Posterior vena cava (tissue), 2 donors: ENCODE measurements at places on chromosomes 11 and 22.
A peak's percentile ranks its signal among the peaks of the same experiment; 100 is the strongest.

- no peak for DNase-seq
Measured at GRCh38 chr22:37095113-37095512, 14.4 kb downstream of the TMPRSS6 start.

DNA sequence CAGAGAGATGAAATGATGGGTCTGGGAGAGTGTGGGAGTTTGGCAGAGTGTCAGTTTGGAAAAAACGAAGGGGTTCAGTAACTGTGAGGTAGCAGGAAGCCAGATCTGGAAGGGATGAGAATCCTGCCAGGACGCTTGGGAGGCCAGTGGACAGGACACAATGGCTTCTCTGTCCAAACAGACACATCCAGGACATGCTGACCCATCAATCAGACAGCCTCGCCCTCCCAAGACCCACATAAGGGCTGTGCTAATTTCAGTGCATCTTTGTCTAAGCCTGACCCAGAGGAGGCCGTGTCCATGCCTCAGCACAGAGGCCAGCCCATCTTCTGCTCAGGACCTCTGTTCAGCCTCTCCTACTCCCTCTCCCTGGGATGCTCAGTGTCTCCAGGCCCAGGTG lies 576.5 kb upstream of the B3GAT1 start:
- no peak for DNase-seq

DNA sequence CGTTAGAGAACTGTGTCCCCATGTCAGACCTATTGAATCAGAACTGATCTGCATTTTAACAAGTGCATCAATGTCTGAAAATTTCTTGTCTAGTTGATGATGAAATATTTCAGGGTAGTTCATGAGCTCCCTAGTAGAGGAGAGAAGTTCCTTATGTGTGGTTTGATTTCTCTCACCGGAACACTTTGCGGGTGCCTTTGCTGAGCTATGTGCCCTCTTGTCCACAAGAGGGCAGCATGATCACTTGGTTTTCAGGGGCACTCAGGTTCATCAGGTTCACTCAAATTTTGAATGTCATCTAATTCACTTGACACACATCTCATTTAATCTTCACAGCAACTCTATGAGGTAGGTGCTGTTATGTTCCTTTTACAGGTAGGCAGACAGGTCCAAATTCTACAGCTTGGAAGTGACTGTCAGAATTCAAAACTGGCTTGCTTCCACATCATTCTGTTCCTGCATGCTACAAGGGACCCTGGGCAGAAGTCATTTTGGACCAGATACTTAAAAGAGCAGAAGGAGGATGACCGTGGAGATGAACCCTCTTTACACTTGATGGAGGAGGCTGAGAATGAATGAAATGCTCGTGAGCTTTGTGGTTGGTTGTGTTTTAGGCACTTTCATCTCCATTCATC lies 55.6 kb downstream of the P4HA3 start:
- no peak for DNase-seq

- DNase-seq: no peak
Measured at GRCh38 chr22:40957601-40958000, 6.4 kb downstream of the RBX1 start.

- DNase-seq: no peak
Measured at GRCh38 chr11:34809191-34810106, 106.7 kb downstream of the APIP start.

GRCh38 chr11:124745835-124746620 lies 6.0 kb downstream of the VSIG2 start:
- peak; percentile 82 for DNase-seq

DNA sequence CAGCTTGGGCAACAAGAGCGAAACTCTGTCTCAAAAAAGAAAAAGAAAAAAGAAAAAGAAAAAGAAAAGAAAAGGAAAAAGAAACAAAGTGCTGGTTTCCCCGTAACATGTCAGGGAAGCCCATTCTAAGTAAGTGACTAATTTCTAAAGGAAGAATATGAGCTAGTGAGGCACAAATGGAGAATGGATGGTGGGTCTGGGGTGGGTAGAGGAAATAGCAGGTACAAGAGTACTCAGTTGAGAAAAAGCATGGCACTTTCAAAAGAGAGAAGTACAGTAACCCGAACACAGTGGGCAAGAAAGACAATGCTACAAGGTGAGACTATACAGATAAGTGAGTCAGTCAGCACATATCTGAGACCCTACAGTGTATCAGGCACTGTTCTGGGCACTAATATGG lies 4.5 kb downstream of the MAJIN start:
- no peak for DNase-seq

- DNase-seq: no peak
Measured at GRCh38 chr11:92266806-92267205, 42.2 kb downstream of the FAT3 start.

- no peak for DNase-seq
Measured at GRCh38 chr11:36044636-36045035, 100.8 kb downstream of the LDLRAD3 start.

DNA sequence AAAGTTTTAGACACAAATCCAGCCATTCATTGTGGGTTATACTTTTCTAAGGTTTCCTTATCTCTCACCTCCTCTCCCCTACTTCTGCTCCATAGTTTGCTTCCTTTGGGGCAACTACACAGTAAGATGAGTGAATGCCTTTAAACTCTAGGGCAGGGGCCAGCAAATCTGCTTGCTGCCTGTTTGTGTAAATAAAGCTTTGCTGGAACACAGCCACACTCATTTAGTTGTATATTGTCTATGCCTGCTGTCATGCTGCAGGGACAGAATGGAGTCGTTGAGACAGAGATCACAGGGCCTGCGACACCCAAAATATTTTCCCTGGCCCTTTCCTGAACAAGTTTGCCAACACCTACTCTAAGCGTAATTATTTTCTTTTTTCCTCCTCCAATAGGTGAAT lies 58.7 kb downstream of the TECTA start:
- no peak for DNase-seq

GRCh38 chr11:22926341-22926740 lies 66.1 kb upstream of the CCDC179 start:
- DNase-seq: no peak

GRCh38 chr11:134544095-134544815 lies 132.2 kb upstream of the B3GAT1 start:
- DNase-seq: no peak

DNA sequence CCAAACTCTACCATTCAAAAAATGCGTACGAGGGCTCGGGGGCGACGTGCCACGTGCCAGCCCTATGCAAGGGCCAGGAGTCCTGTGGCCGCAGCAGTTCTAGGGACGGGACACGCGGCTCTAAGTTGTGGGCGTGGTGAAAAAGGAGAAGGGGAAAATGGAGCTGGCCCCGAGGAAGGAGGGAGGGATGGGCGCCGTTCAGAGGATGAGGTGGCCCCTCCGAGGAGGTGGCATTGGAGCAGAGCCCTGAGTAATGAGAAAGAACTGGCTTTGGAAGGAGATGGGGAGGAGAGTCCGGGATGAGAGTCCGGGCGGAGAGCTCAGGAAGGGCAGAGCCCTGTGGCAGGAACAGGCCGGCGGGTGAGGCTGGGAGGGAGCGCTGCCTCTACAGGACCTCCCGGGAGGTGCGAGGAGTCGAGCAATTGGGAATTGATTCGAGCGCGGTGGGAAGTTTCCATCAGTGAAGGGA lies 21.0 kb downstream of the OTUB1 start:
- DNase-seq: no peak

- DNase-seq: no peak
Measured at GRCh38 chr11:102603576-102603975, 21.6 kb downstream of the MMP20 start.

DNA sequence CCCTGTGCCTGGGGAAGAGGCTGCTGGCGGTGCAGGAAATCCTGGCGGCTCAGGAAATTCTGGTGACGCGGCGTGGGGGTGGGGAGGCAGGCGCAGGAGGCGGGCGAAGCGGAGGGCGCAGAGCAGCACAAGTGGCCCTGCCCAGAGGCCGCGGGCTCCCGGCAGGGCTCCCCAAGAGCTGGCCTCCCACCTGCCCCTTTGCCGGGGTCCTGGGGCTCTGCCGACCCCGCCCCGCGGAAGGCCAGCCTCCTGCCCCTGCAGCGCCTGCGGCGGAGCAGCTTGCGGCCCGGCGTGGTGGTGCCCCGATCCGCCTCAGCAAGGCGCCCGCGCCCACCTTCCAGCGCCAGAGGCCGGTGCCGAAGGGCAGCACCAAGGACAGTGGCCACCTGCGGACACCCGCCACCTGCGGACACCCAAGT lies 100.2 kb upstream of the OR4C13 start:
- DNase-seq: no peak

DNA sequence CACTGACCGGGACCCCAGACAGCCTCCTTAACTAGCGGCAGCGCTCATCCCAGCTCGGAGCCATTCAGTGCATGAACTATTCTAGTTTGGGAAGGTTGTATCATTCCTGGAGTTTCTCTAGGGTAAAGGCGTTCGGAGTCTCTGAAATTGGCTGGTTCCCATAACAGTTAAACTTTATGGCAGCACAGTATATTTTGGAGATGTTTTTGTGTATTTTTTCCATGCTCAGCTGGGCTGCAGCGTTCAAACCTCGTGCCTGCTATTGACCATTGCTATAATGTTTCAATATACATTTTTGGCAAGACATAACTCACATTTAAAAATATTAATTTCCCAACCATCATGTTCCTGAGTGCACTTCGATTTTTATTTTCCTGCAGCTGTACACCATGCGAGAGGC lies 169.7 kb downstream of the ST3GAL4 start:
- peak; percentile 63 for DNase-seq

- no peak for DNase-seq
Measured at GRCh38 chr11:92308366-92308765, 83.7 kb downstream of the FAT3 start.

- no peak for DNase-seq
Measured at GRCh38 chr11:107842412-107843100, 16.0 kb downstream of the SLC35F2 start.

DNA sequence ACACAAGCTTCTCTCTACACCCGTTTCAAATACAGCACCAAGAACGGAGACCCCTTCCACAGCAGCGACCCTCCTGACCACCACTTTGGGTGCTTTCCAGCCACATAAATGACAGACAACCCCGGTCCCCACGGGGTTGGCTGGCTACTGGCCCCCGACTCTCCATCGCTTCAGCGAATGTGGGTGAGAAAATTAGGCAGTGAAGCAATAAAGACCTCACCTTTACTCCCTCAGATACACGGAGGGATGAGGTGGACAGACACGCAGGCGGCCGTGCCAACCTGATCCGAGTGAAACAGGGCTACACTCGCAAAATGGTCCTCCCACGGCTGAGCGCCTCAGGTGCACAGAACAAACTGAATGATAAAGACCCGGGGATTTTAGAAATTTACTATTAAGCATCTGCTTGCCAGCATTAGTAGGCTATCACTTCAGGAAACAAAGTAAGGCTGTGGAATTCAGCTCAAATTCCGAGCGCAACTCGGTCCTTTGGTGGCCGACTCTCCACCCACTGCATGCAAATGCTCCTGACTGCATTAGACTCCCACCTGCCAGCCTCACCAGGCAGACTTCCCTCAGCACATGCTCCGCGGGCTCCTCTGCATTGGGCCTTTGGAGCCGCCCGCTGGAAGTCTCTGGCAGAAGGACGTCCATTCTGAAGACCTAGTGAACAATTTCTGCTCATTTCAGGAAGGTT lies 12.8 kb upstream of the EFCAB6 start:
- no peak for DNase-seq

DNA sequence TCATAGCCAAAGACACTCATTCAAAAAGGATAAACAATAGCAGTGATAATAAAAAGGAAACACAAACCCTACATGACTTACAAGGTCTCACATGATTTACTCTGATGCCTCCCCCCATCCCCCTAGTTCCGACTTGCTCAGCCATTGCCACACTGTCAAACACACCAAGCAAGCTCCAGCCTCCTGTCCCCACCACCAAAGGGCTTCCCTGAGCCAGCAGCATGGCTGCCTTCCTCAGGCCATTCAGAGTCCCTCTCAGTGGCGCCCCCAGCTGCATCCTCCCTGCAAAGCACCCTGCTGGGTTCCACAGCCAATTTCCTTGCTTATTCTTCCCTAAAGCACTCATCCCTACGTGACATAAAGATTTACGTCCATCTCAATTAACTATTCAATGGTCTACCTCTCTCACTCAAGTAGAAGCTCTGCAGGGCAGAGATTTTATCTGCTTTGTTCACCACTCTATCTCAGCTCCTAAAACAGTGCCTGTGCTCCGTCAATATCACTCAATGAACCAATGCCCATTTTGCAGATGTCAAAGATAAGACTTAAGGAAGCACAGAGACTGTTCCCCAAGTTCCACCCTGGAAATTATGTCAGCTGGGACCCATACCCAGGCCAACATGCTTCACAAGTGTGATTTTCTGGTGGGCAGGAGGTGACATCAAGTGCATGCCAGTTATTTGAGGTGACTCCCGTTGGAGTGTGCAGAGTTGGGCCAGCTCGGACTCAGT lies 106.9 kb downstream of the SYN3 start:
- no peak for DNase-seq

- peak; percentile 88 for DNase-seq
Measured at GRCh38 chr11:36431429-36432092, 78.5 kb downstream of the TRAF6 start.

DNA sequence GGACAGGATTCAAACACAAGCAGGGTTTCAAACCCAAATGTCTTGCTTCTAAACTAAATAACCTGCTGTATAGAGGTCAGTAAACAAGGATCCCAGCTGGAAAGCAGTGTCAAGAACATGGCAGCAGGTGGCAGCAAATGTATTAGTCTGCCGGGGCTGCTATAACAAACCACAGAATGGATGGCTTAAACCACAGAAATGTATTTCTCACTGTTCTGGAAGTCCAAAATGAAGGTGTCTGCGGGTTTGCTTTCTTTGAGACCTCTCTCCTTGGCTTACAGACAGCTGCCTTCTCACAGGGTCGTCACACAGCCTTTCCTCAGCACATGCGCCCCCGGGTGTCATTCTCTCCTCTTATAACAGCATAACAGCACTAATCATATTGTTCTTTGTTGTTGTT lies 65.1 kb upstream of the LRRC55 start:
- DNase-seq: no peak

DNA sequence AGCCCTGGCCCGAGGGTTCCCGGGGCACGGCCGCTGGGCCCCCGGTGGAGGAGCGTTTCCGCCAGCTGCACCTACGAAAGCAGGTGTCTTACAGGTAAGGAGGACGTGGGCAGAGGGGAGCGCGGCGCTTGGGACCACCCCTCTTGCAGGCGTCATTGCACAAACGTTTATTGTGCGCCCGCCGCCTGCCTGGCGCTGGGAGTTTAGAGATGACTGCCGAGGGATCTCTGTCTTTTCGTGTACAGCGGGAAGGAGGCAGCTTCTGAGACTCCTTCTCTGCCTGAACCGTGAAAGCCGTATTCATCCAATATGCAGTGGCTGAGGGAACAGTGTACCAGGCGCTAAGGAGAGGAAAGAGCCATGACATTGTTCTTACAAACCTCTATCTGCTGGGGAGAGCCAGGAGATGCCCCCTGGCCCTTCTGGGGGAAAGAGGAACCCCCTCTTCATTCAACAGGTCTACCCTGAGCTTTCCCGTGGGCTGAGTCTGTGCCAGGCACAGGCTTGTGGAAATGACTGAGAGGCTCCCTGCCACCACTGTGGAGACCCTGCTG lies 13.8 kb upstream of the DGKZ start:
- no peak for DNase-seq

DNA sequence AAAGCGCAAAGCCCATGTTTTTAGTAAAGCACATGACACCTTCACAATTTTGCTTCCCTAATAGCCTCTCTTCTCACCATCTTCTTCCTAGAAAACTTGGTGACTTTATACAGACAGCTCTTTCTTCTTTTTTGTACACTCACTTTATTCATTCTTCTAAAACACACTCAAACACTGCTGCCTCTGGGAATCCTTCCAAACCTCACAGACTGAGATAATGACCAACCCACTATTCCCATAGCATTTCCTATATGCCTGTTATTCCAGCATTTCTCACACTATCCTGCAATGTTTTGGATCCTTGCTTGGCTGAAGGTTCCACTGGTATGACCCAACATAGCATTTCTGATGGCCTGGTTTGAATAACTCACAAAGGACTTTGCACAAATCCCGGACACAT lies 442.1 kb upstream of the CCDC90B start:
- no peak for DNase-seq
